H1 (cell line): ENCODE measurements at places on chromosomes 2 and 18.

DNA sequence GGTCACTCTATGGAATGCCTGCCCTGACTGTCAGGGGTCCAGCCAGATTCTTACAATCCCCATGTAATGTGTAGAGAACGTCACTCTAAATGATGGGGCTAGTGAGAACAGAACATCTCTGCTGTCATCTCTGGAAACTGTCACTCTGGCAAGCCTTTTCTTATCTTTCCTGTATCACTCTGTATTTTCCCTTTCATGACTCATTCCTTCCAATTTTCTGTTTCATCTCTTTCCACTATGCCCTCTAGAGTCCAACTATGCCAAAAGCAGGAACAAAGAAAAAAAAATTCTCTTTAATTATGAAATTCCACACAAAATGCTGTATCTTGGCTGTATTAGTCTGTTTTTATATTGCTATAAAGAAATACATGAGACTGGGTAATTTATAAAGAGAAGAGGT lies 608.8 kb downstream of the ADCYAP1 start:
- no peak for DNase-seq

- no peak for DNase-seq
Measured at GRCh38 chr2:179550214-179550613, 285.6 kb upstream of the SESTD1 start.

DNA sequence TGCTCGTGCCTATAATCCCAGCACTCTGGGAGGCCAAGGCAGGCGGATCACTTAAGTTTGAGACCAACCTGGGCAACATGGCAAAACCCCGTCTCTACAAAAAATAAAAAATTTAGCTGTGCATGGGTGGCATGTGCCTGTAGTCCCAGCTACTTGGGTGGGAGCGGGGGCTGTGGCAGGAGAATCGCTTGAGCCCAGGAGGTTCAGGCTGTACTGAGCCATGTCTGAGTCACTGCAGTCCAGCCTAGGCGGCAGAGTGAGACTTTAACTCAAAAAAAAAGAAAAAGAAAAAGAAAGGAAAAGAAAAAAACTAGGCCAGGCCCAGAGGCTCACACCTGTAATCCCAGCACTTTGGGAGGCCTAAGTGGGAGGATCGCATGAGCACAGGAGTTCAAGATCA lies 30.8 kb downstream of the TWSG1 start:
- no peak for DNase-seq

GRCh38 chr2:70094978-70095719 lies 7.9 kb downstream of the PCBP1 start:
- DNase-seq: no peak

DNA sequence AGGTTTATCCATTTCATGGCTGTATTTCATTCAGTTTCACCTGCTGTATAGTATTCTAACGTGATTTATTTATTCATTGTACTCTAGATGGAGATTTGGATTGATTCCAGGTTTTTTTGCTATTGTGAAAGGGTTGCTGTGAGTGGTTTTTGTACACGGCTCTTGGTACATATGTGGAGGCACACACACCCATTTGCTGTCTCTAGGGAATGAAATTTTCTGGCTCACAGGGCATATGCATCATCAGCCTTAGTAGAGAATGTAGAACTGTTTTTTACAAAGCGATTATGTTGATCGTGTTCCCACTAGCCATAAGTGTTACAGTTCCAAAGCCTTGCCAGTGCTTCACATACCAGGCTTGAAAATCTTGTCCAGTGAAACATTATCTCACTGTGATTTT lies 5.1 kb downstream of the SPTBN1 start:
- DNase-seq: no peak

DNA sequence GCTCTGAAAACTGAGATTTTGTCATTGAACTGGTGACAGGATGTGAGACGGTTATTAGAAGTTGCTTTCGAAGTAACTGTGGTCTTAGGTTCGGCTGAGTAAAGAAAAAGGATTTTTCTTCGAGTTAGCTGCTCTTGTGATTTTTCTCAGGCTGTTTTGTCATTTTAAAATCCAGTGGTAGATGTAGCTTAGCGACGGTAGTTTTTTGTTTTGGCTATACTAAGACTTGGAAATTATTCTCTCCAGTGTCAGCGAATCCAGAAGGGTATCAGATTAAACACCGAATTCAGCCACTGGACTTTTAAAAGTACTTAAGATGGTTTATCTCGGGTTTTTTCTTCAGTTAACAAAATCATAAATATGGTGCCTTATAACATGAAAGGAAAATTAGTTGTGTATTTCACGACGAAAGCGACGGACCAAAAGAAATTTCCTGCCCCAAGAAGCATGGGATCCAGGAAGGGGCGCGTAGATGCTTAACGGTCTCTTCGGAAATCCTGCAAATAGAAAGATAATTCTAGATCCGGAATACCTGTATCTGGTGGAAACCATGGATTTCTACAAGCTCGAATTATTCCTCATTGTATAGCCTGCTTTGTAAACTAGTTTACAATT lies 1.2 kb downstream of the SFT2D3 start:
- DNase-seq: no peak

DNA sequence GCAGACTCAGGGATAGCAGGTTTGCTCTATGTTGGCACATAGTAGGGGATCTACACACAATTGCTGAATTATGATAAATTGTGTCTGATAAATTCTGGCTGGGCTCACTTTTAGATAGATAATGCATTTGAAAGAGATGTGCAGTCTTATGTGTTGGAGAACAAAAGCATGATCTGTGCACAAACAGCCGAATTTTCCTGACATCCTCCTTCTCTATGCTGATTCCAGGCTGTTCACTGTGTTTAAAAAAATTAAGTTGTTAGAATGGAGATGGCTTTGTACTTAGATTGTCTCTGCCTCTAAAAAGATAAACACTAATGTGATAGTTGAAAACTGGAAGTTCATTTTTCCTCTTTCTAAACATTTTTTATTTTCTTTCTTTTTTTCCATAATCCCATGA lies 2.1 kb downstream of the CERS6 start:
- DNase-seq: no peak

GRCh38 chr2:155866477-155866876 lies 466.0 kb downstream of the NR4A2 start:
- DNase-seq: no peak

GRCh38 chr2:4556135-4556896 lies 852.9 kb downstream of the DCDC2C start:
- no peak for DNase-seq

DNA sequence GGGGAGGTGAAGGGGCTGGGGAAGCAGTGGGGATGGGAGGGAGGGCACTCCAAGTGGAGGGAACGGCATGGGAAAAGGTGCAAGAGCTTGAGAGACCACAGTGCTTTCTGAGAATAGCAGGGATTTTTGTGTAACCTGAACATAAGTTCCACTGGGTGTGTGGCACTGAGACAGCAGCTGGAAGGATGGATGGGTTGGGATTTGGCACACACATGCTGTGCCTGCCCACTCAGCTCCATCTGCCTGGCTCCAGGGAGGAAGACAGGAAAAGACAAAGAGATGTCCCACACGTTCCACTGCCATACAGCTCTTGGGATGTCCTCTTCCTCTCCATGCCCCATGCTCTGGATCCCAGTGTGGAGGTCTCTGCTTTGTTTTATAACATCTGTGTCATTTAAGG lies 114.1 kb upstream of the TEX51 start:
- no peak for DNase-seq

- DNase-seq: no peak
Measured at GRCh38 chr2:65016789-65017188, 27.6 kb downstream of the SLC1A4 start.

DNA sequence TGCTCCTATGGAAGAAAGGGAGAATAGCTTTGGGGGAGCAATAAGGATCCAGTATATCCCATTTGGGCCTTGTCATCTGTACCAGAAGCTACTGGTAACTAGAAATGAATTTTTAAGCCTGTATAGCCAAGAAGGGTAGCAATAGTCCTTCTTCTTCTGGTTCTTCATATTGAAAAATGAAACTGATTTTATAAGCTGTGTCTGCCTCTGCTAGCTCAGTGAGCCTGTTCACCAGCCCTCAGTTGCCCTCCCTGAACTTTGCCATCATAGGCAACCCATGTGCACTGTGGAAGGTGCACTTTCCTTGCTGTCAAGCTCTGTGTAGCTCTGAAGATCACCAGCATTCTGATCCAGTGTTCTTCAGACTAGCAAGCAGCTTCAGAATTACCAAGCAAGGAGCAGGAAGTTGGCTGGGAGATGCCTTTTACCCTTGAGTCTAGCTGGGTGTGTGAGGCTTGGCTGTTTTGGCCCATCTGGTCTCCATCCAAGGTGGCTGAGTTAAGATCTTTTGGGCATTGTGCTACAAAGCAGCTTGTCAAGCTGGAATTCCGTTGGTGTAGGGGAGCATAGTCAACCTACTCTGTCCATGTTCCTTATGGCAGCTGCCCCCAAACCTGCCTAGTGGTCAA lies 55.8 kb upstream of the MGAT5 start:
- DNase-seq: no peak

DNA sequence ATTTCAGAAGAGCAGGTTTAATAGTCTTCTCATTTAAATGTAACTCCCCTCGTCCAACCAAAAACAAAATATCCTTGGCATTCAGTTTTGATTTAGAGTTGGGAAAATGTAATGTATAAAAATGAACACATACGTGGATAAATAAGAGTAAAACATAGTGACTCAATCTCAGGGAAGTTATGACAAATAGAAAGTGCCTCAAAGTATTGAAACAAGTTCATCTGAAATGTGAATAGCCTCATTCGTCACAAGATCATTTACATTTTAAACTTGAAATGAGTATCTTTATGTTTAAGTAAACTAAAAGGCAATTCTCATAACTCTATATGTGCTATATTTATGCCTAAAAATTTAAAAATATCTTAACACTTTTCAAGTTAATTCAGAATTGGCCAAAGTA lies 122.2 kb upstream of the SMAD7 start:
- no peak for DNase-seq

GRCh38 chr2:64565949-64566710 lies 42.0 kb downstream of the AFTPH start:
- no peak for DNase-seq

DNA sequence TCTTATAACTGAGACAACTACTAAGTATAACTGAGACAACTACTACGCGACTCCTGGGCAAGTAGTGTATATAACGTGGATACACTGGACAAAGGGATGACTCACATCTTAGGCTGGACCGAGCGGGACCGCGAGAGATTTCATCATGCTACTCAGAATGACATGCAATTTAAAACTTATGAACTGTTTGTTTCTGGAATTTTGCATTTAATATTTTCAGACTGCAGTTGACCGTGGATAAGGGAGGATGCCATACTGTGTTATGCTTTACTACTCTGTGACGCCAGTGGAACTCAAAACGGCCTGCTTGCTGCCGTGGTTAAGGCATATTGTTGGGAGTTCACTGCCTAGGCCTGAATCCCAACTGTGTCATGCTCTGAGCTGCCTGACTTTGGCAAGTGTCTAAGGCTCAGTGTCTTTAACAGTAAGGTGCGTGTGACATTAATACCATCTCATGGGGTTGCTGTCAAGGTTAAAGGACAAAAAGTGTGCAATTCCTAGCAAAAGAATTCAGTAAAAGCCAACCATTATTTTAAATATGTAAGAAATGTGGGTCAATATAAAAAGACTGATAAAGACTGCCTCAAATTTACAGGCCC lies 64.6 kb downstream of the BMP10 start:
- no peak for DNase-seq

GRCh38 chr2:197599285-197599965 lies 76.0 kb downstream of the RFTN2 start:
- DNase-seq: no peak

- no peak for DNase-seq
Measured at GRCh38 chr2:135124924-135125886, 73.1 kb downstream of the RAB3GAP1 start.

- DNase-seq: no peak
Measured at GRCh38 chr2:230957756-230958391, 32.8 kb upstream of the GPR55 start.

DNA sequence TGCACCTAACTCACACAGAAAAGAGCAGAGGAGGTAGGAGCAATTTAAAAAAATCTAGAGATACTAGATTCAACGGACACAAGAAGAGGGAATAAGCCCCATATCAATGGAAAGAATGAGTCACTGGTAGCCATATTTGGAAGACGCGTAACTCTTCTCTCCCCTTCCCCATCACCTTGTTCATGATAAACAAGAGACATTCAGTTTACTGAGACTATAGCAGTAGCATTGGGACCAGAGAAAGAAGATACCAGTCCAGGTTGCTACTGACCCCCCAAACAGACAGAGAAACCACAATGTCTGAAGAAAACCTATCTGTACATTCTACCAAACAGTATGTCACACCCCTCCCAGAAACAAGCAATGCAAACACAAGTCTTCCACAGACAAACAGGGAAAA lies 81.1 kb downstream of the SLC66A3 start:
- no peak for DNase-seq

DNA sequence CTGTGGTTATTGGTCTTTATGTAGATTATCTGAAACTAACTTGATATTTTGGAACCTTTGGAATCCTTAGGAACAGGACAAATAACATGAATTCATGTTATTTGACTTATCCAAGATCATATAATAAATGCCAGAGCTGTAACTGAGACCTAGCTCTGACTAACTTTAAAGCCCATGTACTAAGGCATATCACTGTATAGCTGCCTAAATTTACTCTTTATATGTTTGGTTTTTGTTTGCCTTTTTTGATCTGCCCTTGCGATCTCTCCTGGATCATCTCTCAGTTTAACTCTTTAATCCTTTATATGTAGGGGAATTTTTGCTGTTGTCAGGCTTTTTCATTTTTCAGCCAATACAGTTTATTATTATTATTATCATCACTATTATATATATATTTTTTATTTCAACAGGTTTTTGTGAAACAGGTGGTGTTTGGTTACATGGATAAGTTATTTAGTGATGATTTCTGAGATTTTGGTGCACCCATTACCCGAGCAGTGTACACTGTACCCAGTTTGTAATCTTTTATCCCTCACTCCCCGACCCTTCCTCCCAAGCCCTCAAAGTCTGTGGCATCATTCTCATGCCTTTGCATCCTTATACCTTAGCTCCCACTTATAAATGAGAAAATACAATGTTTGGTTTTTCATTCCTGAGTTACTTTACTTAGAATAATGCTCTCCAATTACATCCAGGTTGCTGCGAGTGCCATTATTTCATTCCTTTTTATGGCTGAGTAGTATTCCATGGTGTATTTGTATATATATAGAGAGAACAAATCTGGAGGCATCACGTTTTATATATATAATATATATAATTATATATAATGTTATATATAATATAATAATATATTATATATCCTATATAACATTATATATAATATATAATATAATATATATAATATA lies 48.9 kb downstream of the APLF start:
- no peak for DNase-seq

DNA sequence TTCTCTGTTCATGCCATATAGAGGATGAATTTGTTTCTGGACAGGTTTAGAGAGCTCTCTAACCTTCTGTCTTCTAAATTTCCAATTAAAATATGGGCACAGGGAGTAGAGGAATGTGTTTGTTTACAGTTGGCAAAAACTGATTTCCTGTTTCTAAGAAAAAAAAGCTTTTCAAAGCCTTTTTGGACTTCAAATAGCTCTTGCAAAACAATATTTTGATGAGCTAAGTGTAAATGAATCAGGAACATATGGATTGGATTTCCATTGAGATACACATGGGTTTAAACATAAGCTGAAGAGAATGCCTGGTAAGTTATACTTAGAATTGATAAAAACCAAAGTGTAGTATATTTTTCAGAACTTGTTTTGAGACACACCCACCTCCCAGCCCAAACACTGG lies 677.5 kb downstream of the NYAP2 start:
- no peak for DNase-seq
